ENCODE measurements at places on chromosomes 3 and 15.

DNA sequence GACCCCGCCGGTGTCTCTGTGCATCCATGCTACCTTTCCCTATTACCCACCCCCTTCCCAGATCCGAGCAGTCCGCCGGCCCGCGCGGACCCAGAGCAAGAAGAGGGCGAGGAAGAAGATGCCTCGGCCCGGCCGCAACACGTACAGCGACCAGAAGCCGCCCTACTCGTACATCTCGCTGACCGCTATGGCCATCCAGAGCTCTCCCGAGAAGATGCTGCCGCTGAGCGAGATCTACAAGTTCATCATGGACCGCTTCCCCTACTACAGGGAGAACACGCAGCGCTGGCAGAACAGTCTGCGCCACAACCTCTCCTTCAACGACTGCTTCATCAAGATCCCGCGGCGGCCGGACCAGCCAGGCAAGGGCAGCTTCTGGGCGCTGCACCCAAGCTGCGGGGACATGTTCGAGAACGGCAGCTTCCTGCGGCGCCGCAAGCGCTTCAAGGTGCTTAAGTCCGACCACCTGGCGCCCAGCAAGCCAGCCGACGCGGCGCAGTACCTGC lies 788 bp downstream of the FOXB1 start:
- DNase-seq: no peak

- peak; percentile 52 for DNase-seq
Observed at GRCh38 chr3:72738752-72739530, 109.3 kb downstream of the SHQ1 start.

DNA sequence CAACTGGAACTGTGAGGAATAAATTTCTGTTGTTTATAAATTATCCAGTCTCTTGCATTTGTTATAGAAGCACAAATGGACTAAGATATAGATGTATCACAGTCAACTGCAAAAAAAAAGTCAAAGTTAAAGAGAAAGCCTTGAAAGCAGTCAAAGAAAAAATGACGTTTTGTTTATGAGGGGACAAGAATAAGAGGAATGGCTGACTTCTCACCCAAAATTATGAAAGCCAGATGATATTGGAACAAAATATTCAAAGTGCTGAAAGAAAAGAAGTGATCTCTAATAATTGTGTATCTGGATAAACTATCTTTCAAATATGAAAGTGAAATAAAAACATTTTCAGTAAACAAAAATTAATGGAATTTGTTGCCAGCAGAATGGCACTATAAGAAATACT lies 171.8 kb upstream of the IGF1R start:
- no peak for DNase-seq

- no peak for DNase-seq
Observed at GRCh38 chr15:97520689-97521088, 439.8 kb upstream of the ARRDC4 start.

DNA sequence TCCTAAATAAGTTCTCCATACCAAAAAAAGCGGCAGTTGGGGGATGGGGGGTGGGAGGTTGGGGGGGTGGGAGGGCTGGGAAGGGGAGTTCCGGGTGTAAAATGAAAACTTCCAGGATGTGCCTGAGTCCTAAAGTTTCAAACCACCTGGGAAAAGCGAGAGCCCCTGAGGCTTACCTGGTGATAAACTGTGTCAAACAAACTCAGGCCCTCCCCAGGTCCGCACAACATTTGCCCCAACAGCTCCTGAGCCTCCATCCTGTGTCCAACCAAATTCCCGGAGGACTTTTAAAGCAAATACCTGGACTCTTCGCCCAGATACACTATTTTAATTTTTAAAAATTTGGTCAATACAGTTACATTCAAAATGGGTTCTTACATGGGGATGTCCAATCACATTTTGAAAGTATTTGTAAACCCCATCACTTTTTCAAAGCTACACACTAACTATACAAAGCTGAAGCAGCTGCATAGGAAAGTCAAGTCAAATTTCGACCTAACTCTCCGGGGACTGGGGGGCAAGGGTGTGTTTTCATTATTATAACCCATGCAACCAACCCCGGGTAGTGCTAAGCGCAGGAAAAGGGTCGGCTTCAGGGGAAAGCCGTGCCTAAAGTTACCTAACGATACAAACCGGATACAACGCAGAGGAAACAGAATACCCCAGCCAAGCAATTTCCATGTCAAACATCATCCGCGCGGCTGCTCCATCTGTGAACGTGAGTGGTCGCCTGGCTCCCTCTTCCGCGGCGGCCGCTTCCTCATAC lies 685 bp upstream of the FOXB1 start:
- no peak for DNase-seq

DNA sequence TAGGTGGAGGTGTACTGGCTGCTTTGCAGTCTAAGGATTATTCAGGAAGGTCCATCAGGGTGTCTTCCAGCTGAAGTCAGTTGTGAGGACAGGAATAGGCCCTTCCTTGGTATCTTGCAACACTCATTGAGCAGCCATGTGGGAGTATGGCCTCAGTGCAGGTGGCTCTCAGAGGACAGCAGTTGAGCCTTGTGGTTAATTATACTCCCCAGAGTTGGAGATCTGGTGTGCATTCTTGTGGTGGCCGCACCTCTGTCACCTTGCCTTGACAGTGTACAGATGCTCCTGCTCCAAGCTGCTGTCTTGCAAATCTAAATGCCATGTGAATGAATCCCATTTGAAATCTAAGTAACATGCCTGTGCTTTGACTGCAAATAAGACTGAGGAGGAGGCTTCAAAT lies 339.9 kb upstream of the BCHE start:
- no peak for DNase-seq

DNA sequence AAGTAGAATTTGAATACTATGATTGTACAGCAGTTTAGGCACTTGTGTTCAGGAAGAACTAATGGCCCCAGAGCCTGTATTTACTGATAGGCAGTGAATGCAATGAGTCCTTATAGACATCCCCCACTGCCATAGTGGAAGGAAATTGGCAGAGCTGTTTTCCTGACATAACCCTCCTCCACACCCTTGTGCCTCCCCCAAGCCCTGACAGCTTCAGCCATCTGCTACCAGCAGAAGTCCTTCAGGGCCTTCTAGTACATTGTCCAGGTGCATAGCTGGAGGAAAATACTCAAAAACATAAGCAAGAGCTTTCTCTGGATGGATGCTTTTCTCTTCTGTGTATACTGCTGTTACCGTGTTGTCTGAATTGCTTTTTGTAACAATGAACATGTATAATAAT lies 20.6 kb downstream of the ARHGAP31 start:
- DNase-seq: no peak

DNA sequence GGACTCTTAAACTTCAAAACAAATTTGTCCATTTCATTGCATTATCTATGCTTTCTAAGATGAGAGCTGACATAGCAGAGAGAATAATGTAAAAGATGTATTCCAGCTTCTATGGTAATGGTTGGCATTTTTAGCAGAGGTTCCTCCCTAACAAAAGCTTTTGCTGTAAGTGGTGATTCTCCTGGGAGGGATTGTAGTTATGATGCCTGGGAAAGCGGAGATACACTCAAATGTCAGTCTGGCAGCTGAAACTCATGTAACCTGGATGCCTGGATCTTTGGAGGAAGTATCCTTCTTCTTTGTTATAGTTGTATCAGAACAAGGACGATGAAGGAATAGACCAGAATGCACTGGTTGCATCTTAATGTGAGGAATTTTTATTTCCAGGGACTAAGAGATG lies 7.5 kb downstream of the CHL1 start:
- no peak for DNase-seq

DNA sequence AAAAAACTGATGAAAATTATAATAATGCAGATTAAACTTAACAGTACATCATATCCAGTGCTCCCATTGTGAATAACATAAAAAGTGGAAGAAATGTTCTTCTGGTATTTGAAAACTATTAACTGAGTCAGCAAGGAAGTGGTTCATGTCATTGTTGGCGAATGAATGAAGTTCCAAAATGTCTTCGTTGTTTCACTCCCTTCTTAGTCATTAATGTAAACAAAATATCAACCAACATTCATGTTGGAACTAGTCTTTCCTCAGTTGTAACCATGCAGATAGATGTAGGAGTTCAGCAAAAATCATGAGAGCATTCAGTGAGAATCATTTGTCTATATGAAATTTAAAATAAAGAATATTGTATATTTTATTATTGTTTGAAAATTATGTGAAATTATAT lies 44.1 kb upstream of the ICE2 start:
- no peak for DNase-seq

DNA sequence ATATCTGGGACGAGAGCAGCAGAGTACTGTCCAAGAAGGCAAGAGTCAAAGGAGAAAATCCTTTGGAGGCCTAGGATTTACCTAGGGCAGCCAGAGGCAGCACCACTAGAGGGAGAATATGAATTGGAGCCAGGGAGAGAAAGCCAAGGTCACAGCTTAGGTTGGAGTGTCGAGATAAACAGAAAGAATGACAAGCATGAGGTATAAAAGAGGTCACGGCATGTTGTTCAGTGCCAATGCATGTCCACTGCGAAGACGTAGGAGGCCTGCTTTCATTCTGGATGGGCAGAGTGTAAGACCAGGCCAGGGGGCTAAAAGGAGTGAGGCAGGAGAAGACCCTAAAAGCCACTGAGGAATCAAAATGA lies 47.2 kb downstream of the THBS1 start:
- no peak for DNase-seq

- no peak for DNase-seq
Observed at GRCh38 chr3:187920030-187920429, 174.8 kb upstream of the BCL6 start.

- no peak for DNase-seq
Observed at GRCh38 chr15:87689716-87690115, 566.8 kb downstream of the NTRK3 start.

- no peak for DNase-seq
Observed at GRCh38 chr3:32303399-32303747, 64.9 kb downstream of the CMTM8 start.

DNA sequence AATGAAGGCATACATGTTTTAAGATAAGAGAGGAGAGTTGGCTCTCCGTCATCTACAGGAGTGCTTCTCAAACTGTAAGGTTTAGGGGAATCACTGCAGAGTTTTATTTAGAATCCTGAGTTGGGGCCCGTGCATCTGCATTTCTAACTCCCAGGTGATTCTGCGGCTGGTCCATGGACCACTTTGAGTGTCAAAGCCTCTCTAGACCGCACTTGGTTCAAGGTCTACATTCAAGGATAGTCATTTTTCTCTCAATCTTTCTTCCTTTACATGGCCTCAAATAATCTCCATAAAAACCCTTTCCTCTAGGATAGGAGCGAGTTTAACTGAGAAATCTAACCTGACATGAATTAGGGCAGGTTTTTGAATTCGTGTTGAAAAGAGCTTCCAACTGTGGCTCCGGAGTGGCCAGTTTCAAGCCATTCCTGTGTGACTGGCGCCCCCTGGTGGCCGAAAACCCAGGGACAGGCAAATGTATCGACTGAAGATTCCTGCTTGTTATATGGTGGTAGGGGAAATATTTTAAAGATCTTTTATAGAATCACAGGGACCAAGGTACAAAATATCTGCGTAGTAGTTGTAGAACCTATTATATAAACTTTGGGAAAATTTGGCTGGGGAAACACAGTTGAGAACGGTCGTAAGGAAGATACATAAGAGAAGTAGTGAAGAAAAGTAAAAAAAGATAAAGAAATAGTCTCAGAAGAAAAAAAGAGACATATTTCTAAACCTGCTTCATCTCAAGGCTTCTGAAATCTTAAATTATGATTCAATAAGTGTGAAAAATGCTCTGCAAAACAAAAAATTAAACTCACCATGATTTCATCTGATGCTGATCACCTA lies 11.9 kb downstream of the GABRR3 start:
- peak; percentile 98 for DNase-seq

DNA sequence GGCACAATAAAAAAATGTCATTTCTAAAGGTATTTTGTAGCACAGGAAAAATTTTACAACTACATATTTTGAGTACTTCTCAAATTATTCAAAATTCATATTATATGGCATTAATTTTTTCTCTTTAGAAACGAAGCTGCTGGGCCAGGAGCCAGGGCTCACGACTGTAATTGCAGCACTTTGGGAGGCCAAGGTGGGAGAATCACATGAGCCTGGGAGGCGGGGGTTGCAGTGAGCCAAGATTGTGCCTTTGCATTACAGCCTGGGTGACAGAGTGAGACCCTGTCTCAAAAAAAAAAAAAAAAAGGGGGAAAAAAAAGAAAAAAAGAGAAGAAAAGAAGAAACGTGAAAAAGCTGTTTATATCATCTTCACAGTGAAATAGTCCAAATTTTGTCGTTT lies 62.0 kb downstream of the CADM2 start:
- no peak for DNase-seq

DNA sequence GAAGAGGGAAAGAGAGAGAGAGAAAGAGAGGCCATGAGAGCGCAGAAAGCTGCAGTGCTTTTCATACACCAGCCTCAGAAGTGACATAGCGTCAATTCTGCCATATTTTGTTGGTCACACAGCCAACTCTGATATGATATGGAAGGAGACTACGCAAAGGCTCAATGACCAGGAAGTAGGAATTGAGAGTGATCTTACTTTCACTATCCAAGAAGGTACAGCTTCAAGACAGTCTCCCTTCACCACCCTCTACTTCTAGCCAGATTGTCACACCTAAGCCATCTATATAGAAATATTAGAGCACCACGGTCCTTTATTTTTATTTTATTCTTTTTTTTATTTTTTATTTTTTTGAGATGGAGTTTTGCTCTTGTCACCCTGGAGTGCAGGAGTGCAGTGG lies 21.1 kb downstream of the PARP15 start:
- no peak for DNase-seq

GRCh38 chr3:194364652-194365434 lies 4.7 kb downstream of the LRRC15 start:
- DNase-seq: no peak

DNA sequence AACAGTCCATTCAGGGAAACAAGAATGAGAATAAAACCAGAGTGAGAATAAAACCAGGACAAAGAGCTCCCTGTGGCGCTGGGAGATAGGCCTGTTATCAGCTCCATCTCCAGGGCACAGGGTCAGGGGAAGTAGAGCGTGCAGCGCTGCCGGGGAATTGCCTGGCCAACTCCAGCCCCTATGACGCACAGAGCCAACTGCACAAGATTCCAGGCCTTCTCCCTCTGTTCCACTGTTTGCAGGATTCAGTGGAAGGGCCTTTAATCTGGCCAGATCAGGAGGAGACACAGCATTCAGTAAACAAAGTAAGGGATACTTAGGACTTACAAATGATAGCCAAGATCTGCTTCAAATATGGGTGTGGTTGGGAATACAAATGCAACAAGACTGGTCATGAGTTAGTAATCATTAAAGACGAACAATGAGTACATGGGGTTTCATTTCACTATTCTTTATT lies 49.4 kb downstream of the ITGB5 start:
- peak; percentile 14 for DNase-seq

DNA sequence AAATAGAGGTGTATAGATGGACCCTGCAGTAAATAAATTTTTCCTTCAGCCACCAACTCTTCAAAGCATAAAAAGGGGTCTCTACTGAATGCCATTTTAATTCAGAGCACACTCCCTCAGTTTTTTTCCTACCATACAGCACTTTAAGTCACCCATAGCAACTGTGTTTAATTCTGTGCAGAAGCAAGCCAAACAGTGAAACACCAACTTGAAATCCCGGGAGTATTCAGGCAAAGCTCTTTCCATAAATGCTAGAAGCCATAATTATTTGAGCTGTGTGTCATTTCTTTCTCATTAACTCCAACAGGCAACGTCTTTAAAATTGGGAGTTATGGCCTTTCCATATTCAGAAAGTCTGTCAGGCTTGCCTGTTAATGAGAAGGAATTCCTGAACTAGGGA lies 562.1 kb downstream of the GRM7 start:
- DNase-seq: no peak

GRCh38 chr3:112514527-112515128 lies 15.4 kb upstream of the BTLA start:
- no peak for DNase-seq

- DNase-seq: no peak
Observed at GRCh38 chr3:75329476-75330097, 334.5 kb upstream of the FRG2C start.

GRCh38 chr3:68485051-68485450 lies 447.3 kb downstream of the TAFA4 start:
- no peak for DNase-seq

Measured in neural crest cell (in vitro differentiated cells).